ENCODE measurements at places on chromosomes 16 and 17.

- no peak for DNase-seq
Measured at GRCh38 chr17:10624969-10625368, 32.1 kb downstream of the MYH3 start.

DNA sequence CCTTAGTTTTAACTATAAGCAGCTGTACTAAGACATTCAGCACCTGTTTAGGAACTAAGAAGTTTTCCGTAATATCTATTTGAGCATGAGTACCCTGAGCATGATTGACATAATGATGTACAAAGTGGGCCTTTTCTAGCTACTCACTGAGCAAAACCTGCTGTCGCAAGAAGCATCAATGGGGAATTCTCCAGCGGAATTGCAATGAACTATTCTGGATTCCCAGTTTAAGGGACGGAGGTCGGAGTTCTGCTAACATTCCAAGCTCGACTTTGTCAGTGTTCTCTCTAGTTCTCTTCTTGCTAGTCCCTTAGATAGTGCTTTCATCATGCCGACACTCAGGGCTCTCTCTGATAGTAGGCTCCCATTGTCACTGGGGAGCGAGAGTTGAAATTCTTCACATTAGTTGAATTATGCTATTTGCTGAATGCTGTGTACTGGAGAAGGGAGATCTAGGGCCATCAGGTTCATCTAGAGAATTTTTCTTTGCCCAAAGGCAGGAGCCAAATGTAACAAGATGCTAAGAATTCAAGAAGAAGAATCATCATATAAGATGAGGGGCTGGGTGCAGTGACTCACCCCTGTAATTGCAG lies 40.2 kb upstream of the MYH2 start:
- DNase-seq = no peak

DNA sequence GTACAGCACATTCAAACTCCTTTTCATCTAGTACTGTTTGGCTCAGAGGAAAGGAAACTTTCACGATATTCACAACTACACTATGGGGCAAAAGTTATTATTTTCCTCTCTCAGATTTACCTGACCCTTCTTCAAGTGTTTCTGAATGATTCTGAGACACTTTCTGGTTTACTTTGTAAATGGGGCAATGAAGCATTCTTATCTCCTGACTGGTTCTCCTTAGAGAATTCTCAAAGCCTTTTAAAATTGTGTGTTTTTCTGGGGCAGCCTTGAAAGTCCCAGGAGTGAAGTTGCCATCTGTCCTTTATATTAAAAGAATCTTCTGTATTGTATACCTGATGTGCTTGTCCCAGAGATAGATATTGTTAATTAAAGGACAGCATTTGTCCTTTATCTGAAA lies 264.9 kb downstream of the FTO start:
- no peak for DNase-seq

GRCh38 chr17:12896180-12896785 lies 107.0 kb downstream of the ARHGAP44 start:
- no peak for DNase-seq

DNA sequence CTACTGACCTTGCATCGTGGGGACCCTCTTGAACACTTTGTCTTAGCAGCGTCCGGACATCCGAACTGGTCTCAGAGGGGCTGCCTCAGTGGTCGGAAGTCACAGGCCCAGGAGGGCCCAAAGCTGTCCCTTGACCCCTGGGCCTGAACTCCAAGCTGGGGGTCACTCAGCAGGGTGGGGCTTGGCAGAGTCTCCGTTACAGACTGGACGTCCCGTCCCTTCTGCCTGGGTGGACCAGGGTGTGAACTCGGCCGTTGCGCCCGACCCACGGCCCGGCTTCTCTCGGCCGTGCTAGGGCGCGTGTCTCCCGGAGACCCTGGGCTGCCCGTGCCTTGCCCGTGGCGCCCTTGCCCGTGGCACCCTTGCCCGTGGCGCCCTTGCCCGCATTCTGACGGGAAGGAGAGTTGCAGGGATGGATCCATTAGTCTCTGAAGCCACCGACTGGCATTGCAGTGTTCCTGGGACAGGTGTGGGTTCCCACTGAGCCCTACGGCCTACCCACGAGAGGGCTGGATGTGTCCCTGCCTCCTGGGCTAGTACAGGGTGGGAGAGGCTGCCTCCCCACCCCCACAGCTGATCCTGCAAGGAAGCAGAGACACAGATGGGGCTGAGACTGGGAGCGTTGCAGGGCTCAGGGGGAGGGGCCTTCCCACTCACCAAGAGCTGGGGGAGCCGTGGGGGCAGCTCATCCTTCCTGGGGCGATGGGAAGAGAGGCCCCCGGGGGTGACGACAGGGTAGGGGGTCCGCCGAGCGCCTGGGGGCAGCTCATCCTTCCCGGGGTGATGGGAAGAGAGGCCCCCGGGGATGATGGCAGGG lies 4.9 kb downstream of the CACNA1H start:
- no peak for DNase-seq

- DNase-seq = no peak
Measured at GRCh38 chr17:2905269-2905668, 109.0 kb downstream of the RAP1GAP2 start.

DNA sequence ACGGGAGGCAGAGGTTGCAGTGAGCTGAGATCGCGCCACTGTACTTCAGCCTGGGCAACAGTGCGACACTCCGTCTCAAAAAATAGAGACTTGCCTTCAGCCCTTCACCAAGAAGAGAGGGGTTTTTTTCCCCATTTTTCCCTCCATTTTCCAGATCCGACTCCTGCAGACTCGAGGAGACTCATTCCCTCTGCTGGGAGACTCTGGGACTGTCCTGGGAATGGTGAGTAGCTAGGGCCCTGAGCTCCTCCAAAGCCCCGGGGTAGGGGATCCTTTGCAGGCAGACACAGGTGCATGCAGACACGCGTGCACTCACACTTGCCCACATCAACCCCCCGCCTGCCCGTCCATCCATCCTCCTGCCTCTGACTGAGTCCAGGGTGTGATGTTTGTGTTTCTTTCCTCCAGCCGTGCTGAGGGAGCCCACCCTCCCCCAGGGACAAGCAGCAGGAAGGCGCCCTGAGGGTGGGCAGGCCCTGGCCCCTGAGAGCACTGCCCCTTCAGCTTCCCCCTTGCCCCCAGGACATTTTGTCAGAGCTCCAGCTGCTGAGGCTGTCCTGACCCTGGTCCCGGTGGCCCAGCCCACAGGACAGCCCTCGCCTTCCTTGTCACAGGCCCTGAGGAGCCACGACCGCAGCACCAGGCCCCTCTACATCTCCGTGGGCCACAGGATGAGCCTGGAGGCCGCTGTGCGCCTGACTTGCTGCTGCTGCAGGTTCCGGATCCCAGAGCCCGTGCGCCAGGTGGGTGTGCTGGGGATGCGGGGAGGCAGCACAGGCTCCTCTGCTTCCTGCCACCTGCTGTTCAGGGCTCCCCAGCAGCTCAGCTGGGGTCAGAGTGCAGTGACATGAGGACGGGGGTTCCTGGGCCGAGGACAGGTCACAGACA lies 10.2 kb downstream of the ENDOV start:
- no peak for DNase-seq
